ENCODE measurements at places on chromosomes 4 and X.

DNA sequence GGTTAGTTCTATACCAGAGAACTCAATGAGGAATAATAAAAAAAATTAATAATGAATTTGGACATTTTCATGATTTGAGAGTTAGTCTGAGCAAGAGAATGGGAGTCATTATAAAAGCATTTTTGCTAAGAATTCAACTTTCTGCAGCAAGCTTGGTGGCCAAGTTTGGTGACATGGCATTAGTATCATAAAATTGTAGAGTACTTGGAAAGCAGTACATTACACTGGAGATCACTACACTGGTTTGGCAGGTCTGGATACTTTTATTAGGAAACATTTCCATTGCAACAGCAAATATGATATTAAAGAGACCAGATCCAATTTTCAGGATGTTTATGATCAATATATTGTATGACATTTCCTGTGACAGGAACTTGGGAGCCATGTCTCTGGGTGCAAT, 249.1 kb upstream of the INTU start:
- DNase-seq, result no peak

- no peak for DNase-seq
Observed at GRCh38 chr4:39741401-39741800, 43.5 kb downstream of the UBE2K start.

DNA sequence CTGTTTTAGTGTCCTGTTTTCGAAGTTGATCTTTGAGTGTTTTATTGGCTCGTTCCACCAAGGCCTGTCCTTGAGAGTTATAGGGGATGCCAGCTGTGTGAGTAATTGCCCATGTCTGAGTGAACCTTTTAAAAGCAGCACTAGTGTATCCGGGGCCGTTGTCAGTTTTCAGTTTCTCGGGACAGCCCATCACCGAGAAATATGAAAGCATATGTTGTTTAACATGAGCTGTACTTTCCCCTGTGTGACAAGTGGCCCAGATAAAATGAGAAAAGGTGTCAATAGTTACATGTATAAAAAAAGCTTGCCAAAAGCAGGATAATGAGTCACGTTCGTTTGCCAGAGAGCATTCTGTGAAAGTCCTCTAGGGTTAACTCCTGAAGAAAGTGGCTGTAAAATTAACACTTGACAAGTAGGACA, 48.6 kb upstream of the RASSF6 start:
- no peak for DNase-seq

GRCh38 chr4:10460313-10461047, 3.3 kb upstream of the ZNF518B start:
- no peak for DNase-seq
